ENCODE measurements at places on chromosomes 3 and 15. TPM values are rescaled to one million over a fixed set of nuclear protein-coding genes. Genes with fewer than 3 reads are reported as not detected.

The EIF2A gene
- 167 TPM for total RNA-seq

The FAM107A gene
- total RNA-seq = not detected

DNA sequence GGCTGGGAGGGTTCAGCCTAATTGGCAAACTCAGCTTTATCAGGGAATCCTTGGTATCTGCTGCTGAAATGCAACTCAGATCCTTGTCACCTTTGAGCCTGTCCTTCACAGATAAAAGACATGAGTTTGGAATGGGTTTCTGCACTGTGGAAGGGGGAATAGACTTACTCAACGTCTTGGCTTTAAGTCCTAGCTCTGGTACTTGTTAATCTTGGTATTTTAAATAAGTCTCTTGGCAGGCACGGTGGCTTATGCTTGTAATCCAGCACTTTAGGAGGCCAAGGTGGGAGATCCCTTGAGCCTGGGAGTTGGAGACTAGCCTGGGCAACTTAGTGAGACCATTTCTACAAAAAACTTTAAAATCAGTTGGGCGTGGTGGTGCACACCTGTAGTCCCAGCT is 55.1 kb upstream of the ATOSA start:
- no peak for DNase-seq
- H3K27ac ChIP-seq = no peak overlapping the region
- no peaks in the 10 kb centered on the region for H3K27me3 ChIP-seq
- no peaks in the 10 kb centered on the region for H3K36me3 ChIP-seq
- H3K4me1 ChIP-seq = peaks cover 11% of the 10 kb centered on the region
- H3K4me3 ChIP-seq = no peak overlapping the region

DNA sequence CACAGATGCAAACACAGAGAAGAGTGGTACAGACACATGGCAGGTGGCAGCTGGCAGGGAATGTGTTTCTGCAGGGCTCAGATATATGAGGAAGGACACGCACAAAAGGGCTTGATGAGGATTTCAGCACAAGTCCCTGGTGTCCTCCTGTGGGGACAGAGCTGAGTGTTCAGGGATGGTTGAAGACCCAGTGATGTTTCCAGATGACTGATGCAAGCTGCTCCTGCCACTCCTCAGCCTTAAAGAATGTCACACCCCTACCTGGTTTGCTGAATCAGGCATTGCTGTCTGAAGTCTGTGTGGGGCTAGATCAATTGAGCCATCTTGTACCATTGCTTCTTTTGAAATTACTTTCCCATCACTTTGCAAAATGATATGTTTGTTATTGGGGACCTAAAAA is 40.2 kb downstream of the TNFAIP8L3 start:
- H3K4me1 ChIP-seq = no peaks in the 10 kb centered on the region
- no peak overlapping the region for H3K4me3 ChIP-seq
- H3K27ac ChIP-seq = no peak overlapping the region
- no peak for DNase-seq
- no peaks in the 10 kb centered on the region for H3K36me3 ChIP-seq

DNA sequence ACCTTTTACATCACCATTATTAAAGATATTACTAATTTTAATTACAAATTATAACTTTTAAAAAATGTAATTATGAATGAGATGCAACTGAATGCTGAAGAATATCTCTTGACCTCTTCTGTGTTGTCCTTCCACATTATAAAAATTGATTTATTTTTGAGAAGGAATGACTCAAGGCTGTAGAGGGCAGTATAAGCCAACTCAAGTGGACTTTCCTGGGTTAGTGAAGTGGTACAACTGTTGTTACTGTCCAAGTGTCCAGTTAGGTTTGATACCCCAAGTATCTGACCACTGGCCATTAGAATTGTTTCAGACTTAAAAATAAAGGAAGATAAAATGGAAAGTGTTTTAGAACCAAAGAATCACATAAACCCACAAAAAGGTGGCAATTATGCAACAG is 51.9 kb downstream of the BBX start:
- no peak overlapping the region for H3K4me3 ChIP-seq
- no peak for DNase-seq
- H3K36me3 ChIP-seq = no peaks in the 10 kb centered on the region

DNA sequence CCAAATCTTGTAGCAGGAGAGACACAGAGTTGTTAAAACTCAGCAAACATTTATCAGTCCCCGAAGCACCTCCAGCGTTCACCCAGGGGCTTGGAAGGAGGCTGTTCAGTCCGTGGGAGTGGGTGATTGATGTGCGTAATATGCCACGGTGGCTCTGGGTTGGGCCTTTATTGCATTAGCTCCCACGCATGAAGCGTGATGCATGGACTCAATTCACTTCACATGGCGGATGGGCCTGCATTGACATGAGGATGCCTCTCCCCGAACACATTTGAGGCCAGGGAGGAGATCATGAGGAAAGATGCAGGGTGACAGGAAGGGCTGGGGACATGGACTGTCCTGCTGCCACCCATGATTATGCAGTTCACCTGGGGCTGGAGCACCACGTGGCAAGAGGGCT is 126.5 kb downstream of the FAM43A start:
- H3K27me3 ChIP-seq = peaks cover 96% of the 10 kb centered on the region
- no peaks in the 10 kb centered on the region for H3K36me3 ChIP-seq
- H3K27ac ChIP-seq = no peak overlapping the region
- H3K4me3 ChIP-seq = no peak overlapping the region

DNA sequence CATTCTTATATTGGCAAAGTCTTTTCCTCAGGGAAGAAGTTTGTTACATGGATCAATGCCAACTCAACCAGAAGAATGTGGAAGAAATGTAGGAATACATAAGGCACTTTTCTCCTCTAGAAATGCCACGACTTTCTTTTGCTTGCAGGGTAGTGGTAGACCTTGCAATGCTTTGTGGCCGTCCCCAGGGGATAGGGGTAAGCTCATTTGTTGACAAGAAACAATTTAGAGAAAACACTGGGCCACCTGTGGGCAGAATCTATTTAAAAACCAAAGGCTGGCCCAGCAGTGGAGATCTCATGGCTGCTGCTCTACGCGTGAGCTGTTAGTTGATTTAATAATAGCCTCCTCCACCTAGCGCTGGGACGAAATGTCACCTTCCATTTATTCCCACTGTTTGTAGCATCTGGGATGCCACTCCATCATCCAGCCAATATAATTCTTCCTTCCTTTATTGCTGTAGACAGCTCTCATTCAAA is 64.6 kb upstream of the PFN2 start:
- no peaks in the 10 kb centered on the region for H3K4me1 ChIP-seq
- no peak for DNase-seq
- no peak overlapping the region for H3K27ac ChIP-seq
- no peaks in the 10 kb centered on the region for H3K36me3 ChIP-seq
- H3K27me3 ChIP-seq = peaks cover 70% of the 10 kb centered on the region
- H3K4me3 ChIP-seq = no peak overlapping the region

GRCh38 chr3:156473341-156473740 is 81.6 kb downstream of the SSR3 start:
- H3K4me1 ChIP-seq = peaks cover 17% of the 10 kb centered on the region
- H3K4me3 ChIP-seq = no peak overlapping the region
- H3K27me3 ChIP-seq = no peaks in the 10 kb centered on the region
- no peaks in the 10 kb centered on the region for H3K36me3 ChIP-seq
- no peak for DNase-seq

- H3K27ac ChIP-seq = peak overlapping the region; percentile 96
- no peaks in the 10 kb centered on the region for H3K27me3 ChIP-seq
- peaks cover 55% of the 10 kb centered on the region for H3K36me3 ChIP-seq
- DNase-seq = peak; percentile 35
Measured at GRCh38 chr15:78873793-78874765, 1.4 kb downstream of the MORF4L1 start.

GRCh38 chr3:146092230-146092629 is 68.8 kb downstream of the PLOD2 start:
- no peak for DNase-seq
- H3K4me1 ChIP-seq = peaks cover 46% of the 10 kb centered on the region
- H3K4me3 ChIP-seq = no peak overlapping the region

GRCh38 chr3:146468671-146469149 is 651 bp downstream of the PLSCR2 start:
- no peak for DNase-seq
- H3K27ac ChIP-seq = peak overlapping the region; percentile 68
- no peaks in the 10 kb centered on the region for H3K27me3 ChIP-seq
- H3K36me3 ChIP-seq = peaks cover 22% of the 10 kb centered on the region

- H3K36me3 ChIP-seq = peaks cover 16% of the 10 kb centered on the region
- DNase-seq = peak; percentile 84
- H3K4me1 ChIP-seq = peaks cover 34% of the 10 kb centered on the region
- no peaks in the 10 kb centered on the region for H3K27me3 ChIP-seq
- peak overlapping the region; percentile 88 for H3K27ac ChIP-seq
- peak overlapping the region; percentile 37 for H3K4me3 ChIP-seq
Measured at GRCh38 chr15:60918234-60918959, 310.7 kb downstream of the RORA start.

DNA sequence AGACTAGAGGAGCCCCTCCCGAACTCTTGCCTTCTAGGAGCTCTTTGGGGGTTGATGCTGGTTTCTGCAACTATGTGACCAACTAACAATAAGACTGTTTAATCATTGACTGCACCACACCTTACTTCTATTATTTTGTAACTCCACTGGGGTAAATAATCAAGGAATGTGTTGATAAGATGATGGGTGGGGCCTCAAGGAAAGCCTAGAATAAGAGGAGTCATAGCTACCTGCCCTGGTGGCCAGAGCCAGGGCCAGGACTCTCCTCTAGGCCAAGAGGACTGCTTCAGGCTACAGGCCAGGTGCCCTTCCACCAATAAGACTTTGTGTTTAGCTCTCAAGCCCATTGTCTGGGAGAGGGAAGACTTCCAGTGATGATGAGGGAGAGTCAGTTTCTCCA is 41.2 kb upstream of the PIAS1 start:
- H3K4me1 ChIP-seq = peaks cover 38% of the 10 kb centered on the region
- peaks cover 6% of the 10 kb centered on the region for H3K36me3 ChIP-seq
- no peak overlapping the region for H3K4me3 ChIP-seq
- peak; percentile 58 for DNase-seq
- peak overlapping the region; percentile 25 for H3K27ac ChIP-seq

- peaks cover 100% of the 10 kb centered on the region for H3K27me3 ChIP-seq
- H3K36me3 ChIP-seq = no peaks in the 10 kb centered on the region
- H3K4me1 ChIP-seq = no peaks in the 10 kb centered on the region
- H3K4me3 ChIP-seq = peak within 1 kb of the TSS; percentile 66
Measured at GRCh38 chr15:51094606-51095569, at the start of gene TNFAIP8L3. TSS of gene TNFAIP8L3 (minus strand) at chr15:51094906. CDS start at chr15:51094595, 311 bp downstream.

GRCh38 chr3:82978368-82978767 is 1216.9 kb upstream of the GBE1 start:
- H3K27ac ChIP-seq = no peak overlapping the region
- no peak for DNase-seq
- H3K36me3 ChIP-seq = no peaks in the 10 kb centered on the region

DNA sequence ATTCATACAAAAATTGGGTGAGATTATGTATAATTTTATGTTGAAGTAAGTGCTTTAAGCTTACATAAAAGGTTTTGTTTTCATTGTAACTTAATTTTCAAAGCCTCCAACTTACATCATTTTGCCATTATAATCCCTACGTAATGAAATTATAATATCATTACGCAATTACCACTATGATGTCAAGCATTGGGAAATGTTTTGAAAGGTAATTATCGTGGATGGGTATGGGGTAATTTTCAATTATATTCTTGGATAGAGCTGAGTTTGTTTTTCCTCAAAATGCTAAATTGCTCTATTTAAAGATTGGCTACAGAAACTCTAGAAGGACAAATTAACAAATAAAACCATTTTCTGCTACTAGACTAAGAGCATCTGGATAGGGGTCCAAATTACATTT is 80.2 kb upstream of the FAM3D start:
- DNase-seq = no peak
- H3K4me3 ChIP-seq = no peak overlapping the region
- H3K4me1 ChIP-seq = peaks cover 7% of the 10 kb centered on the region
- no peaks in the 10 kb centered on the region for H3K36me3 ChIP-seq

- H3K27ac ChIP-seq = no peak overlapping the region
- H3K4me1 ChIP-seq = no peaks in the 10 kb centered on the region
- peak overlapping the region; percentile 36 for H3K4me3 ChIP-seq
- no peaks in the 10 kb centered on the region for H3K36me3 ChIP-seq
- H3K27me3 ChIP-seq = no peaks in the 10 kb centered on the region
Measured at GRCh38 chr3:104279617-104280016, 1087.1 kb upstream of the ALCAM start.

GRCh38 chr3:17986348-17986816 is 244.0 kb upstream of the TBC1D5 start:
- no peak overlapping the region for H3K27ac ChIP-seq
- DNase-seq = no peak
- H3K36me3 ChIP-seq = no peaks in the 10 kb centered on the region
- H3K4me3 ChIP-seq = no peak overlapping the region

DNA sequence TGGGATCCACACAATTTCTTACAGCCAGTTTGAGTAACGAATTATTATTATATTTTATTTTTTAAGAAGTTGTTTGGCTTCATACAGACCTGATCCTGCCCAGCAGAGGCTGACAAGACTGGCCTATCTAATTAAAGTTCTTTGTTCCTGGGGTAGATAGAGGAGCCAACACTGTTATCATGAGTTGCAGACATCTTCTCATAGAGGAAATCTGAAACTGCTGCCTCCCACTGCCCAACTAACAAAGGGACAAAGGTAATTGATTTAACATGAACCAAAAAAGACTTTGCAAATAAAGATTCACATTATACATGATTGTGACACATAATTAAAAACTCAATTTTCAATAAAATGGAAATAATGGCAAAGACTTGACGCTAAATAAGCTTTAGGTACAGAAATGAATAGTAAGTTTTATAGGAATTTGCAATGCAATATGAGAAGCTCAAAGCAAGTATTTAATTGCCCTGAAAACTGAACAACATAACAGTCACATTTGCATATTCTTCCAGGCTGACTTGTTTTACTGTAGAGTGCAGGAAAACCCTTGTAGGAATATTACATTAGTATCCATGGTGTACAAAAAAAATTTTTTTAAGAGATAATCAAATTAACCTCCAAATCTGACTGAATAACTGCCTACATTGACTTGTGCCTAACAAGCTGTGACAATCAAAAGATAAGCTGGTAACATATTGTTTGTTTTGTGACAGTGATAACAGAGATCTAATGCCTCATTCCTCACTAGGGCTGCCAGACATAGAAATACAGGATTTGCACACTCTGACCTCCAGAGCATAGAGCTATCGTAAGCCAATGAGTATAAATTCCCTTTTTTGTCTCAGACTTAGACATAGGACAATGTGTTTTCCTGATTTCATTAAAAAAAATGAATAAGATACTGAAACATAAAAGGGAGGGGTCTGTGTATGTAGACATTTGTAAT is 273.2 kb downstream of the MFSD1 start:
- H3K4me1 ChIP-seq = no peaks in the 10 kb centered on the region
- no peak overlapping the region for H3K4me3 ChIP-seq
- H3K27me3 ChIP-seq = no peaks in the 10 kb centered on the region
- no peak overlapping the region for H3K27ac ChIP-seq
- DNase-seq = no peak
- no peaks in the 10 kb centered on the region for H3K36me3 ChIP-seq
